ENCODE measurements at places on chromosomes 2 and 18. TPM values are rescaled to one million over a fixed set of nuclear protein-coding genes. Genes with fewer than 3 reads are reported as not detected.
A peak's percentile ranks its signal among the peaks of the same experiment; 100 is the strongest.

The KCNG2 gene
- not detected for total RNA-seq

The CAPG gene
- 73.6 TPM for total RNA-seq

The C2orf42 gene
- 19.1 TPM for total RNA-seq

DNA sequence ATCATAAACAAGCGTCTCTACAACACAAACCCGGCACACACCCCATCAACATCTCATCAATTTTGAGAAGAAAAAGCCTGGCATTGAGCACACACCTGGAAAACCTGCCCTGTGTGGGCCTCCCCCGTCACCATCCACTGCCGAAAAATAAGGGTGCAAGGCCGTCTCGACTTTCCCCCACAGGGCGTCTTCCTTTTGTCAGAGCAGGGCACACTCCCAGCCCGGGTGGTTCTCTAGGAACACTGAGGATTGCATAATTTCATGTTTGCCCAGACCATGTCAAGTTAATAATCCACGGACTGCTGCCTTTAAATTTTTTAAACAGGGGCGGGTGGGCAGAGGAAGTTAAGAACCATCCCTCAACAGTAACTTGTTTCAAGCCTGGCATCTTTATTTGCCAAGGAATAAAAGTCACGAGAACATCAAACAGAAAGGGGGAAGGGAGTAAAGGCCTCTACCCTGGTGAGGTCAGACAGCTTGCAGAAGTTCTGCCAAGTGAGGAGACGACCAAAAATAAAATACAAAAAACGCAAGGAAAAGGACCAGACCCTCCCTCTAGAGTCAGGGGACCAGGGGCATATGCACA is 2.1 kb downstream of the TFCP2L1 start:
- H3K27ac ChIP-seq = no peak overlapping the region
- H3K4me3 ChIP-seq = no peak overlapping the region
- peaks cover 10% of the 10 kb centered on the region for H3K4me1 ChIP-seq

DNA sequence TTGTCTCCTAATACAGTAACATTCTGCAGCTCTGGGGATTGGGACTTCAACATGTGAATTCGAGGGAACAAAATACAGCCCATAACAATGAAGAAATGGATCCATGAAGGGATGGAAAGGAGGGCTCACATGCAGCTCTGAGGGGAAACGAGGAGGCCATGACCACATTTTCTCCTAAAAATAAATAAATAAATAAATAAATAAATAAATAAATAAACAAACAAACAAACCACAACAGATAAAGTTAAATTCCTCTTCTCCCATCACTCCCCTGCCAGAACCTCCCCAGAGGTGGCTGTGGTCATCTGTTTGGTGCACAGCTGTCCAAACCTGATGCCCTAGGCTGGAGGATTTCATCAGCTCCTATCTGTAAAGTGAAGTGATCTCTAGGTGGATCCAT is 42.7 kb downstream of the MAL start:
- H3K4me1 ChIP-seq = no peaks in the 10 kb centered on the region
- H3K4me3 ChIP-seq = no peak overlapping the region
- no peaks in the 10 kb centered on the region for H3K36me3 ChIP-seq
- no peak for DNase-seq

DNA sequence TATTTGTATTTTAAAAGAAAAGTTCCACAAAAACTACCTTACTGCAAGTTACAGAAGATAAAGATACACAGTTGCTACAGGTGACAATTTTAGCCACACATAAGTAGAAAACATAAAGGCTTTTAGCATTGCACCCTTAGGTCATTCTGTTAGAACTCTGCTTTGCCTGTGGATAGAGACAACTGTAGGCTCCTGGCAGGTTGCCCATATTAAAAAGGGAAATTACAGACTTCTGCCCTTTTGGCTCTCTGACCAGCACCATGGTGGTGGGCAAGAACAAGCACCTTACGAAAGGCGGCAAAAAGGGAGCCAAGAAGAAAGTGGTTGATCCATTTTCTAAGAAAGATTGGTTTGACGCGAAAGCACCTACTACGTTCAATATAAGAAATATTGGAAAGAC is 223.3 kb downstream of the MC4R start:
- DNase-seq = no peak
- H3K36me3 ChIP-seq = no peaks in the 10 kb centered on the region
- no peaks in the 10 kb centered on the region for H3K27me3 ChIP-seq

GRCh38 chr2:173500953-173501352 is 146.3 kb downstream of the CDCA7 start:
- H3K4me3 ChIP-seq = no peak overlapping the region
- H3K27me3 ChIP-seq = no peaks in the 10 kb centered on the region
- H3K4me1 ChIP-seq = no peaks in the 10 kb centered on the region

GRCh38 chr2:67048314-67048713 is 348.8 kb upstream of the ETAA1 start:
- H3K27ac ChIP-seq = no peak overlapping the region
- no peak overlapping the region for H3K4me3 ChIP-seq
- no peak for DNase-seq
- H3K4me1 ChIP-seq = peaks cover 12% of the 10 kb centered on the region
- no peaks in the 10 kb centered on the region for H3K27me3 ChIP-seq
- no peaks in the 10 kb centered on the region for H3K36me3 ChIP-seq

DNA sequence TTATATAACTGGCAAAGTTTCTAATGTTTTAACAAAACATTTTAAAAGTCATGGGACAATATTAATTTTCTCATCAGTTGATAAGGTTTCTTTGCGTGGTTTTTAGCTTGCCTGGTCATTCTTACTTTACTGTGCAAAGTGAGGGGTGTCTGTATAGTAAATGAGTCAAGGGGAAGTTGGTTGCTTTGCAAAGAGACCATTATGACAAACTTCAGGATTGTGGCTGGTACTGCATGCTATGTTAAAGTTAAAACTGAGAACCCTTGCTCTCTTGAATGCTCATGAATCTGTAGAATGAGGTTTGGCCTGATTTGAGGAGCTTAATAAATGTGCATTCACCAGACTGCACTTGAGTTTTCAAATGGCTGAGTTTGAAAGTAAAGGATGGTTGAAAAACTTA is 47.0 kb downstream of the COL4A4 start:
- H3K27me3 ChIP-seq = no peaks in the 10 kb centered on the region
- no peak overlapping the region for H3K4me3 ChIP-seq
- H3K36me3 ChIP-seq = no peaks in the 10 kb centered on the region
- H3K4me1 ChIP-seq = no peaks in the 10 kb centered on the region
- H3K27ac ChIP-seq = no peak overlapping the region
- no peak for DNase-seq

DNA sequence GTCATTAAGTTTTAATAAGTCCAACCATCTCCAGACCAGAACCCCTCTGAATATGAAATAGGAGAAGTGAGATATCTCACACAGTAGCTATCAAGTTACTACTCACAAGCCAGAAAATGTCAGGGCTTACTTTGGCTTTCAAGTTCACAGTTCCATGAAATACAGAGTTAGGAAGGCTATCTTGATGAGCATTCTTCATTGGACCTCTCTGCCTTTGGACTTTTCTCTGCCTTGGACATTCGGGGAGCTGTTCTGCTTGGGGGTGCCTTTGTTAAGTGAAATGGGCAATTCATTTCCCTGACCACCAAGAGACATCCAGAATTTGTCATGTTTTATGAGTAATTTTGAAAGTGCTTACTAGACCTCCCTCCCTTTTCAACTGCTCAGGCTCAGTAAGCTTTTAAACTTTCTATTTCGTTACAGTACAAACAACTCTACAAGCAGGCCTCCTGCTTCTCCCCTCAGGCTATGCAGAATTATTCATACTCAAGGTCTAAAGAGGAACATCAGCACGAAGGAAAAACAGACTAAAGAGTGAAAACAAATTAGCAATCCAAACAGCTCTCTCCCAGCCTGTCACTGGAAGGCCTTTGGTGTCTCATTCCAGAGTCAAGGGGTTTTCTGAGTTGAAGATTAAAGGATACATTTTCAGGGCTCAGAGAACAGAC is 95.3 kb downstream of the MREG start:
- no peak overlapping the region for H3K4me3 ChIP-seq
- H3K4me1 ChIP-seq = peaks cover 28% of the 10 kb centered on the region
- DNase-seq = no peak
- H3K27me3 ChIP-seq = no peaks in the 10 kb centered on the region
- H3K27ac ChIP-seq = peak overlapping the region; percentile 58
- H3K36me3 ChIP-seq = no peaks in the 10 kb centered on the region

- no peak overlapping the region for H3K4me3 ChIP-seq
- H3K4me1 ChIP-seq = no peaks in the 10 kb centered on the region
- no peak overlapping the region for H3K27ac ChIP-seq
- no peaks in the 10 kb centered on the region for H3K36me3 ChIP-seq
- no peaks in the 10 kb centered on the region for H3K27me3 ChIP-seq
These were observed 72.0 kb upstream of the FN1 start for GRCh38 chr2:215507836-215508235.

Measured in esophagus muscularis mucosa (tissue), 4 donors.